ENCODE measurements at places on chromosomes 4 and X. TPM values are rescaled to one million over a fixed set of nuclear protein-coding genes. Genes with fewer than 3 reads are reported as not detected.

- no peak for DNase-seq
Observed at GRCh38 chr4:76806346-76806745, 91.6 kb downstream of the SOWAHB start.

DNA sequence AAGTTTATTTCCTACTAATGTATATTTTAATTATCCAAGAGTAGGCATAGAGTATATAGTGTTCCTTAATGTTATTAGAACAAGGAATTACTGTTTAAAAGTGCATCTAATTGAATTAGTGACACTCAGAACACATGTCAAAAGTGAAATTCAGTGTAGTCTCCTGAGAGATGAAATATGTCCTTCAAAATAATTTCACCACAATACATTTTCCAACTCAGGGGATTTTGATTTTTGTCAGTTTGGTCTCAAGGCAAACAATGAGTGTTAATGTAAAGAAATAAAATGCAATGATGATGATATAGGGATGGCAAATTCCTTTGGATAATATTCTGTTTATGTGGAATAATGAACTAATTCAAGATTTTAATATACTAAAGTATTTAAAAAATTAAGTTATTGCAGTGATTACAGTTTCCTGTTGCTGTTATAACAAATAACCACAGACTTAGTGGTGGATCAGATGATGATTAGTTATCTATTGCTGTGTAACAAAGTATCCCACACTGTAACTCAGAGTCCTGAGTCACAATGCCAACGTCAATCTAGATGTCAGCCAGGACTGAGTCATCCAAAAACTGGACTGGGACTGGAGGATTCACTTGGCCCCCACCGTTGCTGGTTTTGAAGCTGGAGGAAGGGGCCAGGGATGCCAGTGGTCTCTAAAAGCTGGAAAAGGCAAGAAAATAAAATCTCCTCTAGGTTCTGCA, 148.0 kb upstream of the SLC7A11 start:
- no peak for DNase-seq

Gene USP26
- total RNA-seq, result not detected

Gene IQCM
- not detected for total RNA-seq

Gene CNGA1
- 0.18 TPM for total RNA-seq

Gene CSAG2
- not detected for total RNA-seq

Gene CSN1S1
- total RNA-seq, result not detected

Data from cerebellum (tissue), 4 donors.